Cardiac fibroblast (primary cell): ENCODE measurements at places on chromosomes 7 and 10.
A peak's percentile ranks its signal among the peaks of the same experiment; 100 is the strongest.

GRCh38 chr7:142481548-142481947 is 223.7 kb upstream of the PRSS58 start:
- peak; percentile 31 for DNase-seq

DNA sequence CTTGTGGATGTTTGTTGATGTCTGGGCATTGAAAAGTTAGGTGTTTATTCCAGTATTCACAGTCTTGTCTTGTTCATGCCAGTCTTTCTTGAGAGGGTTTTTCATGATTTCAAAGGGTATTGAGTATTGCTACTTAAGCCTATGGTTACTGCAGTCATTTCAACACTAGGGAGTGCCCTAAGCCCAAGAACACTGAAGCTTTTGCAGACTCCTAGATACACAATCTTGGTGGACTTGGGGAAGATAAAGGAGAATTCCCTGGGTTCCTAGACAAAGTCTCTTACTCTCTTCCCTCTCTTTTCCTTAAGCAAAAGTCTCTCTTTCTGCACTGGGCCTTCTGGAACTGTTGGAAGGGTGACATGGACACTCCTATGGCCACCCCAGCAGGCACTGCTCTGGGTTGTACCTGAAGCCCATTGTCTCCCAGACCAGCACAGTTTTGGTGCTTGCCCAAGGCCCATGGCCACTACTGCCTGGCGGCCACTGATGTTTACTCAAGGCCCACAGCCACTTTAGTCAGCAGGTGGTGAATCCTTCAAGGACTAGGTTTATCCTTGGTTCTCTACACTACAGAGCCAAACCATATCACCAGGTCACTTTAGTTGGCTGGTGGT is 24.9 kb downstream of the SAMD9 start:
- peak; percentile 67 for DNase-seq

- no peak for DNase-seq
Observed at GRCh38 chr10:79188154-79188965, 119.6 kb downstream of the ZMIZ1 start.

DNA sequence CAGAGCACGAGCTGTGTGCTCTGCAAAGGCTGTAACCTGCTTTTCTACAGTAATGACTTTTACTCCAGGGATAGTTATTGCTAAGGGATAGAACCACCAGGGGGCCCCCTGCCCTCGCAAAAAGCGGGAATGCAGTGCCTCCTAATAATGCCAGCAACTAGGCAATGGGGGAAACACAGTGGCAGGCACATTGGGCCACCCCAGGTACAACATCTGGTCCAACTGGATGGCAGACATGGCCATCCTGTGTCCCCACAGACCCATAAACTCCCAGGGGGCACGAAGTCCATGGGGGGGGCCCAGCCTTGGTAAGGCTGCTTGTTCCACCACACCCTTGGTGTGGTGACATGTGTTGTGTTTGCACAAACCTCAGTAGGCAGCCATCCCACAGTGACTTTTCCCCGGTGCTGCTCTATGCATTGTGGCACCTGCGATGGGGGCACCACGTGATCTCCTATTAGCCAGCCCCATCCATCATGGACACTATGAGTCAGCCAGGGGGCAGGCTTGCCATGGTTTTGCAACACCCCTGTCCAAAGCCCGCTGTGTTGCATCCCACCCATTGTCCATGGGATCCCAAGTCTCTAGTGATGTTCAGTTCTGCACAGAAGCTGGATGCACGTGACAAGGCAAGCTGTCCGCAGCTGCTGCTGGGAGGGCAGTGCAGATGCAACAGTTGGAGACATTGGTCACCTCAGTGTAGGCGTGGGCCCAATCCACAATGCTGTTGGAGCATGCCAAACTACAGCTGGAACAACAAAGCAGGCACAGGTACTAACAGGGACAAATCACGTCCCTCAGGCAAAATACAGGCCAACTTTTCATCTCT is 84.0 kb downstream of the ANLN start:
- peak; percentile 59 for DNase-seq

DNA sequence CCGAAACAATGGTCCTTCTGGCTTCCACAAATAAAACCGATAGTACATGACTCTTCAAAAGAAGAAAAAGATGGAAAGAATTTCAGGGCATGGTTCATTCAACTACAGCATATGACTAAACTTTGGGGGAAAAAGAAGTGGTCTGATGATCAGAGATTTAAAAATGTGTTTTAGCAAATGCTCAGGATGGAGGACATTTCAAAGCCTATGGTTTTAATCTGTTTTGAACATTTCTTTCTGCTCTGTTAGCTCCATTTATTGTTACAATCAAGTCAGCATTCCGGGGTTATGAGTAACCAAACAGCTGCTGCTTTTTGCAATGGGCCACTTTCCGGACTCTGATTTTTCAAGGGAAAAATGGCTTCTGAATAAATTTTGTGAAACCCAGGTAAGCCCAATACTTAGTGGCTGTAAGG is 142.4 kb downstream of the CUBN start:
- peak; percentile 86 for DNase-seq

DNA sequence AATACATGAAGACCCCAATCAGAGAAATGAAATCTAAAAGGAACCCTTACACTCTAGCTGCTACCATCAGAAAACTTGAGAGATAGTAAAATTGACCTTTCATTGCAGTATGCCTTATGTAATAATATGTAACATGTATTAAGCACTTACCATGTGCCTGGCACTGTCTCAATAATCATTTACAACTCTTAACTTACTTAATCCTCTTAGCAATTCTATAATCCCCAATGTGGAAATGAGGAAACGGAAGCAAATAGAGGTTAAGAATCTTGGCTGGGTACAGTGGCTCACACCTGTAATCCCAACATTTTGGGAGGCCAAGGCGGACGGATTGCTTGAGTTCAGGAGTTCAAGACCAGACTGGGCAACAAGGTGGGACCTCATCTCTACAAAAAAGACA is 29.8 kb upstream of the FHIP2A start:
- DNase-seq = no peak

- DNase-seq = no peak
Observed at GRCh38 chr10:62075912-62076311, 174.4 kb downstream of the ARID5B start.

GRCh38 chr10:110207011-110207804 is at the start of gene MXI1:
TSS of gene MXI1 (plus strand) at chr10:110207605. CDS start at chr10:110207809, 204 bp downstream.
- DNase-seq = peak; percentile 87

DNA sequence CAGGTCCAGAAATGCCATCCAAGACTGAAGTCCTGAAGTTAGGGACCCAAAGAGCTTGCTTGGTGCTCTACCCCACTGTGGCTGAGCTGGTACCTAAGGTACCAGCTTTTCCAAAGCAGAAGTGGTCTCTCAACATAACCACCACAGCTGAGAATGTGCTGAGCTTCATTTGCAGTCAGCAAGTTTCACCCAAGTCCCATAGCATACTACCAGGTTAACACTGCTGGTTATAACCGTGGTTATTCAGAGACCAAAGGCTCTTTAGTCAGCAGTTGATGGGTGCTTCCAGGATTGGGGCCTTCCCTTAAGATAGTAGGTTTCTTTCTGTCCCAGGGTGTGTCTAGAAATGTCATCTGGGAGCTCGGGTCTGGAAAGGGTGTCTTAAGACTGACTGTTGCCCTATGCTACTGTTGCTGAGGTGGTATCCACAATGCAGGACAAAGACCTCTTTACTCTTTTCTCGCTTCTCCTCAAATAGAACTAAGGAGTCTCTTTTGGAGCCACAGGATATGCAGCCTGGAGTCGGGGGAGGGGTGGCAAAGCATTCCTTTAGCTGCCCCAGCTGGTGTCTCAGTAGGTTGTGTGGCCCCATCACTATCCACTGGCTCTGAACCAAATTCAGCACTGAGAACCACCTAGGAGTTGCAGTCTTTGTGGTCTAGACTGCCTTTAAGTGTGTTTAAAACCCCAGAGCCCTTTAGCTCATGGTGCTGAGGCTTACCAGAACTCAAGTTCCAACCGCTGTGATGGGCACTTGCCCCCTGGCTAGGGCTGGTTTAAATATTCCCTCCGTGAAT is 354.9 kb upstream of the SEMA3C start:
- no peak for DNase-seq

DNA sequence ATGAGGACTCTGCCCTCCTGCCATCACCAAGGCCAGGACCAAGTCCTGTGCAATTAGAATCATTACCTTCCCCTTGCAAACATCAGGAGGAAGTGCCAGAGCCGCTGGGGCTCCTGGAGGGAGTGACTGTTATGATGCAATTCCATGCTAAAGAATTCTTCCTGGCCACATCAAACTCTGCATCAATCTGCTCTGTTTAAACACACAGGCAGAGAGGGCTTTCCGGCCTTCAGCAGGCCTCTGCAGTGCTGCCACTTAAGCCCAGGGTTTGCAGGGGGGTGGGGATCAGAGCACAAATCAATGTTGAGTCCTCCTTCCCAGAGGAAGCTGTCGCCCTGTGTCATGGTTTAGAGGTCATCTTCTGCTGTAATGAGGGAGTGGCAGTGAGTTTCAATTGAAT is 58.1 kb downstream of the CTBP2 start:
- peak; percentile 61 for DNase-seq

- no peak for DNase-seq
Observed at GRCh38 chr7:130113887-130114286, 43.6 kb downstream of the KLHDC10 start.

GRCh38 chr7:70523989-70524351 is 608.0 kb upstream of the GALNT17 start:
- DNase-seq = no peak

- DNase-seq = peak; percentile 88
Observed at GRCh38 chr10:60426425-60426824, 36.8 kb upstream of the ANK3 start.

- peak; percentile 11 for DNase-seq
Observed at GRCh38 chr7:74655768-74656440, 1.6 kb upstream of the GTF2I start.

DNA sequence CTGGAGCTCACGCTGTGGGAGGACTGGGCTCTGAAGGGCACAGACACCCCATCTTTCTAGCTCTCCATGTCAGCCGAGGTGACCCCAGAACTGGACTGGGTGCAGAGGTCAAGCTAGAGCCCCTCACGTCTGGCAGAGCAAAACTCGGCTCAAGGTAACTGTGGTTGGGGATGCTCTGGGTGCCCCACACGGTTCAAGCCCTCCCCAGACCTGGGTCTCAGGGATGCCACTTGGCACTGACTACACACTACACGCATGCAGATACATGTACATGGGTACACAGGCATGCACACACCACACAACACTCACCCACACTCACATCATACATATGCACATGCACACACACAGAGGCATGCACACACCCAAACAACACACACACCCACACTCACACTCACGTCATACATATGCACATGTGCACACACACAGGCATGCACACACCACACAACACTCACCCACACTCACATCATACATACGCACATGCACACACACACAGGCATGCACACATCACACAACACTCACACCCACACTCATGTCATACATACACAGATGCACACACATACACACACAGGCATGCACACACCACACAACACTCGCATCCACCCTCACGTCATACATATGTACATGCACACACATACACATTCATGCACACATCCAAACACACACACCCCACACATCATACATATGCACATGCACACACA is 219.3 kb downstream of the DNAJB6 start:
- no peak for DNase-seq

GRCh38 chr10:24981161-24981710 is 28.8 kb upstream of the PRTFDC1 start:
- DNase-seq = peak; percentile 82

DNA sequence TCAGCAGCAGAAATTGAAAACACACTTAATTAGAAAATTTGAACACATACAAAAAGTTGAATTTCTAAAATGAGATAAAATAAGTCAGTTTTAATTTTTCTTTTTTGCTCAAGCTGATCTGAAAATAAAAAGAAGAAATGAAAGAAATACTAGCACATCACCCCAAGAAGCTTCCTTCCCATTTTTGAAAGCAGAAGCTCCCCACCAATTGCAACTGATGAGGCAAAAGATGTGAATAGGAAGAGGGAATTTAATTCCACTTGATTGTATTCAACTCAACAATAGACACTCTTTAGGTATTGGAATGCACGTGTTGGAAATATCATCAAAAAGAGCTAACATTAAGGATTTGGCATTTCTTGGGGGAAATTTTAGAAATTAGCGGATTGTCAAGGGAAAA is 175.8 kb downstream of the TRIL start:
- DNase-seq = no peak

DNA sequence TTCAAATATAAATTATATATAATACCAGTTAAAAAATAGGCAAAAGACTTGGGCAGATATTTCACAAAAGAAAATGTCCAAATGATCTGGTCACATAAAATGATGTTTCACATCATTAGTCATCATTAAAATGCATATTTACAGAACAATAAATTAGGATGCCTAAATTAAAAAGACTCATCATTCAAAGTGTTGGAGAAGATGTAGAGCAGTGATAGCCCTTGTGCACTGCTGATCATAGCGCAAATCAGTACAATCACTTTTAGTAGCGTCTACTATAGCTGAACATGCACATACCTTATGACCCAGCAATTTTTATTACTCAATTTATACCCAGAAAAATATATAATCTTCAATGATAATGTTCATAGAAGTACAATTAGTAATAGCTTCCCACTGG is 333.3 kb upstream of the ETV1 start:
- no peak for DNase-seq

GRCh38 chr7:36748017-36748487 is 23.8 kb upstream of the AOAH start:
- DNase-seq = no peak

- no peak for DNase-seq
Observed at GRCh38 chr10:46551701-46552525, 4.5 kb downstream of the GPRIN2 start.

DNA sequence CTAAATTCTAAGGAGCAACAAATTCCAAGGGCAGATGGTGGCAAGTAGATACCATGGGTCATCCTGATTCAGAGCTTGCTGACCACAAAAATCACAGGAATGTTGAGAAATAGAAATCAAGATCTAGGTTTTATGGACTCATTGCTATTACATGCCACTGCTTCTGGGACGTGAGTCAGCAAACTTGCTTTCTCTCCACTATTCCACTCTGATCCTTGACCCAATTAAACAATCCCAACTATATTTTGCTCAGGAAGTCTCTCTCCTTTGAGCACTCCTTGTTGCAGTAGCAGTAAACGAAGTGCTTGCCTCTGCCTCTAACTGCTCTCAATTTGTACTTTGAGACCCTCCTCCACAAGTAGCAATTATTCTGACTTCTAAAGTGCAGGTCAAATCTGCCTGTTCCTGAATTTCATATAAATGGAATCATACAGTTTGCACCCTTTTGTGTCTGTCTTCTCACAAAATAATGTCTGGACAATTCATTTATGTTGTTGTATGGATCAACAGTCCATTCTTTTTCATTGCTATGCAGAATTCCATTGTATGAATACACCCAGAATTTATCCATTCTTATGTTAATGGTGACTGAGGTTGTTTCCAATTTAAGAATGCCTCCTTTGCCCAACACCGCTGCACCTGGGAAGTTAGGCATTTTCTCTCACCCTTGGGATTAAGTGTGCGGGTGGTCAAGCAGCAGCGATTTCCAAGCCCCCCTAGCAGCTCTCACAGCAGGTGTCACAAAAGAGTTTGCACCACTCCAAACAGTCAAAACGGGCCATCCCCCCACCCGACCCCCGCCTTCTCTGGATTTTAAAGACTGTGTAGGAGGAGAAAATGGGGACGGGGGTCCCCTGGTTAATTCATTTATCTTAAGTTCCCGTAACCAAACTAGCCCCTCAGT is 35.9 kb downstream of the ACSM6 start:
- DNase-seq = peak; percentile 96
